ENCODE measurements at places on chromosomes 4 and X.

DNA sequence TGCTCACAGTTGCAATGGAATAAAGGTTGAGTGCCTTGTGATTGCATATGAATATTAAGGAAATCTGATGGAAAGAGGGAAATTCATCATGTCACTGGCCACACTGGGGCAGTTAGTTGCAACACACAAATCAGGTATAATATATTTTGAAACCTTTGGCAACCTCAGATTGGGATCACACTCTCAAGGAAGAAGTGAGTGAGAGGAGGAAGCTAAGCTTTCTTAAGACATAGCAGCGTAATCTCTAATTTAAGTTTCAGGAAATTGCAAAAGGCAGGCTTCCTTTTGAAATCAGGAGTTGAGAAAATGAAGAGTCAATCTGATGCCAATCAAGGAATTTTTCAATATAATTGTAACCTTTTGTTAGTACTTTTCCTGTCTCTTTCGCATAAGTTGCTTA lies 12.3 kb upstream of the CLTRN start:
- DNase-seq = no peak

- no peak for DNase-seq
Measured at GRCh38 chrX:119389214-119389613, 9.9 kb upstream of the SLC25A43 start.

GRCh38 chr4:185542626-185543315 lies 7.5 kb upstream of the PDLIM3 start:
- DNase-seq = no peak

GRCh38 chr4:110175634-110176033 lies 22.8 kb downstream of the ELOVL6 start:
- no peak for DNase-seq

DNA sequence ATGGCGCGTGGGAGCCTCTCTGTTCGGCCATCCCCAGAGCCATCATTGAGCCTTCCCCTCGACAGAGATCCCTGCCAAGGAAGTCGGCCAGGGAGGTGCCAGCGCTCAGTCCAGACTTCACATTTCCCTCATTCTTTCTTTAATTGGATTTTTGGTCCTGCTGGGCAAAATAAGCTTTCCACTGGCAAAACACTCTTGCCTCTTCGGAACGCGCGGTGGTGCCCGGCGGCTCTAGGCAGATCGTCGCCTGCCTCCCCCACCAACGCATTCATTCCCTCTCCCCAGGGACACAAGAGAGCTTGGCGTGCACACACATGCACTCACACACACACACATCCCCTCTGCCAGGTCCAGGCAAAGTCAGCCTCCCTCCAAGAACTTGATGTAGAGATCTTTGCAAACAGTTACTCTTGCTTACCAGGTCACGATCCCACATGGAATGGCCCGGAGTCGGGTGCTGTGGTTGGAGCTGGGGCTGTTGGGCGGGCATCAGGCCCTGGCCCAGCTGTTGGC lies 257.1 kb downstream of the BCOR start:
- no peak for DNase-seq

DNA sequence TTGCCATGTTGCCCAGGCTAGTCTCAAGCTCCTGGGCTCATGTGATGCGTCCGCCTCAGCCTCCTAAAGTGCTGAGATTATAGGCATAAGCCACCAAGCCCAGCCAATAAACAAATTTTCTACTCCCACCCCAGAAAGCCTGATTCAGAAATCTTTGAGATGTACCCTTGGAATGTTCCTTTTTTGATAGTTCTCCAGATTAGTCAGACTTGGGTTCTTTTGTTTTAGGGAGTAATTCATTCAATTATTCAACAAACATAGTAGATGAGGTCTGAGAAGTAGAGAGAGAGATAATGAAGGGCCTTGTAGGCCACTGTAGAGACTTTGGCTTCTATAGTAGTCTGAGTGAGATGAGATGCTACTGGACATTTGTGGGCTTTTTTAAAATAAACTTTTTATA lies 27.8 kb downstream of the RP2 start:
- no peak for DNase-seq

- no peak for DNase-seq
Measured at GRCh38 chr4:87299898-87300297, 22.8 kb downstream of the HSD17B13 start.

GRCh38 chr4:77856152-77856551 lies 6.5 kb upstream of the MRPL1 start:
- no peak for DNase-seq

DNA sequence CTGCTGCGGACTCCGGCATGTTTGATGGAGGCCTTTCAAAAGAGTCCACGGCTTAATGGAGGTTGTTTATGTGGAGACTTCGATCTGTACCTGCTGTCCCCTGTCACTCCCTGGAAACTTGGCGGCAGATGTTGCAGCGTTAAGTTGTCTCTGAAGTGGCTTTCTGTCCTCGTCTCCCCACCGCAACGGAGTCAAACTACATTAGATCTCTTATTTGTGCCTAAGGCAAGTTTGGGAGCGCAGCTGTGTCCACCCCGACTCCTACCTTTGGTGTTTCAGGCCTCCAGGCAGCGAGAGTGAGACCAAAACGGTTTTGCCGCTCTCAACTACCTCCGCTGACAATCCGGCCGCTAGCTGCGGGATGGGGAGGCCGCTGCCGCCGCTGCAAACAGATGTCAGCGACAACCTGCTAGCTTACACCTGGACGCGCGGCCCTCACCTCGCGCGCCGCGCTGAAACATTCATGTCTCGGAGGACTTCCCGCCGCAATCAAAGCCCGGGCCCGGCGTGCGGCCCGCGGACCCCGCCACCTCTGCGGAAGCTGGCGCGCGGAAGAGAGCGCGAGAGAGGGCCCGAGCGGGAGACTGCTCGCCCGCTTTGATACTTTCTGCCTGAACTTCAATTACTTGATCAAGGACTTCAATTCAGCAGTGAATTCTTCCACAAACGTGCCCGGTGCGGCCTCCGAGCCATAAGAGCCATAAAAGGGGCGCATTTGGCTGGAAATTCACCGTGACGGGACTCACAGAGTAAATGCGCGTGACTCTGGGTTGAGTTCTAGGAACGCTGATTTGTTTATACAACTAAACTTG lies 108.4 kb downstream of the ANTXR2 start:
- DNase-seq = no peak

- DNase-seq = no peak
Measured at GRCh38 chr4:4794421-4794820, 65.0 kb upstream of the MSX1 start.

DNA sequence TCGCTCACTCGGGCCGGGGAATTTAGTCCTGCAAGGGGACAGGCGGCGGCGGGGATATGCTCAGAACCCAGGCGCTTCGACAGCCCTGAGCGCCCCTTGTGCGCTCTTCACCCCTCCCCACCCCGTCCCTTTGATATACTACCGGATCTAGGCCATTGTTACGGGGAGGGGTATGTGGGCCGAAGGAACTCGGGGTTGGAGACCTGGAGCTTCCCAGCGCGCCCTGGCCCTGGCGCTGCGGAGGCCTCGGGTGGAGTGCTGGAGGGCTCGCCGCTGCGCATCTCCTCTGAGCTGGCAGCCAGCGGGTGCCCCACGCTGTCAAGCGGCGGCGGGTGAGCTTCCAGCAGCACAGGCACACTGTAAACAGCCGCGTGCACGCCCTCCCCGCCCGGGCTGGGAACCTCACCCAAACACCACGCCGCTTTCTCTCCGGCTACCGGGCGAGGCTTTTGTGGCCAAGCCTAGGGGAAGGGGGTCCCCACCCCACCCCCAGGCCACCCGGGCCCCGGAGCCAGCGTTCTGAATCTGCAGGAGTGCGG lies 54.5 kb upstream of the BCOR start:
- DNase-seq = peak; percentile 63

DNA sequence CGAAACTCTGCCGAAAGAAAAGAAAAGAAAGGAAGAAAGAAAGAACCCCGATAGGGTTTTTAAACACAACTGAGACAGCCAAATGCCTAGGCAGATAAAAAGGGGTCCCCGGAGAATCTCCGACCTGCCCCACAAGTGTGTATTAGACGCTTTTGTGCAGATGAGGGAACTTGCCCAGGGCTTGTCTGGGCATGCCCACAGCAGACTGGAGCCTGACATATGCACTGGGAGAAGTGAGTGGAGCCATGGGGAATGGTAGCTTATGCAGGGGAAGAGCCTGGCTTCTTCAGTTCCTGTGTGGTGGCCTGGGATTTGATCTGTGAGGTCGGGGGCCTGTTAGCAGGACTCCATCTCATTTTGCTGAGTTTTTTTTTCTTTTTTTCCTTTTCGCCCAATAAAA lies 199.0 kb downstream of the GPC3 start:
- DNase-seq = no peak

All from AG08396 (cell line).